NCI-H1417 treated with DMSO at 0.1 percent for 48 hours (cell line): ENCODE measurements at places on chromosomes 6 and 20.

DNA sequence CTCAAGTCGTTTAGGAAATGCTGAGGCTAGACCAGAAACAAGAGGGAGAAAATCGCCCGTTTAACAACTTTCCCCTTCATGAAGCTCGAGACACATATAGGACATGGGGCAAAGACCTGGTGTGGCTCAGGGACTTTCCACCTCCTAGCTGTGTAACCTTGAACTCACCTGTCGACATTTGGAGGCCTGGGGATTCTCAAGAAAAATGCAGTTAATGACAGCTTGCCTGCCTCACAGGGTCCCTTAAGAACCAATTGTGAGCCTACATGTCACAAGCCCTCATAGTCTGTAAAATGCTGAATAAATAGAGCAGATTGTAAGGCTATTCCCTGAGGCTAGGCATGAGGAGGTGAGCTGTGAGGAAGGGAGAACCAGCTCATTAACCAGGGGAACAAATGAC is 35.1 kb downstream of the MGME1 start:
- no peak for DNase-seq

GRCh38 chr20:56433221-56433879 is 21.3 kb downstream of the CASS4 start:
- no peak for DNase-seq

DNA sequence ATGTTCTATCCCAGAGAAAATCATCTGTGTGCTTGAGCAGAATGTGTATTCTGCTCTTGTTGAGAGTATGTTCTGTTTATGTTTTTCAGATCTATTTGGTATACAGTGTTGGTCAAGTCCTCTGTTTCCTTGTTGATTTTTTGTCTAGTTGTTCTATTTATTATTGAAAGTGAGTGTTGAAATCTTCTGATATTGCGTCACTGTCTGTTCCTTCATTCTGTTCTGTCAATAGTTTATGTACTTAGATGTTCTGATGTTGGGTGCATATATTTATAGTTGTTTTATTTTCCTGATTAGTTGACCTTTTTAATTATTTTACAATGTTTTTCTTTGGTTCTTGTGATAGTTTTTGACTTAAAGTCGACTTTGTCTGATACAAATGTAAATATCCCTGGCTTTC is 458.7 kb upstream of the HSF2 start:
- no peak for DNase-seq

GRCh38 chr6:24683297-24684296 is 16.7 kb downstream of the ACOT13 start:
- no peak for DNase-seq

DNA sequence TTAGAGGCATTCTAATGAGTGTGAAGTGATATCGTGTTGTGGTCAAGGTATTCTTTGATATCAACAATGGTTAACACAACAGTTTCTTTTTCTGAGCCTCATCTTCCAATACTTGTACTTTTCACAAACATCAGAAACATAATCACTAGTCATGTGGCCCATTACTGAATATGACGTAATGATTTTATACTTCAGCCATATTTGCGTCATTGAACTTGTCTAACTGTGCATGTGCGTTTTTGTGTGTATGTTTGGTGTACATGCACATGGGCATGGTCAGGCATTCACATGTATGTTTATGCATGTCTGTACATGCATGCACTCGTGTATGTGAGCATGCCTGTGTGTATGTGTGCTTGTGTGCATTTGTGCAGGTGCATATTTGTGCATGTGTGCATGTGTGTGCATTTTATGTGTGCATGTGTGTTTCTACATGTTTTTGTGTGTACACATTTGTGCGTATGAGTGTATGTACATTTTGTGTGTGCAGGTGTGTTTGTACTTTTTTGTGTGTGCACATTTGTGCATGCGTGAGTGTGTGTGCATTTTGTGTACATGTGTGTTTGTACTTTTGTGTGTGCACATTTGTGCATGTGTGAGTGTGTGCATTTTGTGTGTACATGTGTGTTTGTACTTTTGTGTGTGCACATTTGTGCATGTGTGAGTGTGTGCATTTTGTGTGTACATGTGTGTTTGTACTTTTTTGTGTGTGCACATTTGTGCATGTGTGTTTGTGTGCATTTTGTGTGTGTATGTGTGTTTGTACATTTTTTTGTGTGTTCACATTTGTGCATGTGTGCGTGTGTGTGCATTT is 29.4 kb downstream of the PRR18 start:
- DNase-seq = no peak

- no peak for DNase-seq
Measured at GRCh38 chr20:4366076-4366475, 350.7 kb upstream of the RNF24 start.

GRCh38 chr6:52155791-52156576 is 30.2 kb upstream of the IL17A start:
- no peak for DNase-seq

GRCh38 chr6:43780941-43781928 is 11.2 kb downstream of the VEGFA start:
- no peak for DNase-seq

- DNase-seq = no peak
Measured at GRCh38 chr20:10594296-10594868, 79.4 kb downstream of the JAG1 start.

- no peak for DNase-seq
Measured at GRCh38 chr6:70663881-70664466, 3.7 kb upstream of the SMAP1 start.

- no peak for DNase-seq
Measured at GRCh38 chr20:13101706-13102105, 92.9 kb downstream of the SPTLC3 start.

DNA sequence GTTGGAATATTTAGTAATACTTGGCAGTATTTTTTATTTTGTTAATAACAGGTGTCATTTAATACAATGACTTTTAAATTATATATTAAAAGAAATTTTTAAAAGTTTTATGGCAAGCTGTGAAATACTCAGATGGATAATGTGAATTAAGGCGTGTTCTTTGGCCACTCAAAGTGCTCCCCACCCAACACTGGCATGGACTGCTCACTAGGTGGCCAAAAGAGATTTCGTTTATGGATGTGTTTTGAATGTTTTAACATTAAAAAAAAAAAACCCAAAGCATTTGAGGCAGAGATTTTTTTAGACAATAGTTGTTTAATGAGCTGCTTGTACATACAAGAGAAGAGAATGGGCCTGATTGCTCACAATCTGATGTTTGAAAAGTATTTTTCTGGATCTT is 86.5 kb downstream of the QKI start:
- no peak for DNase-seq

DNA sequence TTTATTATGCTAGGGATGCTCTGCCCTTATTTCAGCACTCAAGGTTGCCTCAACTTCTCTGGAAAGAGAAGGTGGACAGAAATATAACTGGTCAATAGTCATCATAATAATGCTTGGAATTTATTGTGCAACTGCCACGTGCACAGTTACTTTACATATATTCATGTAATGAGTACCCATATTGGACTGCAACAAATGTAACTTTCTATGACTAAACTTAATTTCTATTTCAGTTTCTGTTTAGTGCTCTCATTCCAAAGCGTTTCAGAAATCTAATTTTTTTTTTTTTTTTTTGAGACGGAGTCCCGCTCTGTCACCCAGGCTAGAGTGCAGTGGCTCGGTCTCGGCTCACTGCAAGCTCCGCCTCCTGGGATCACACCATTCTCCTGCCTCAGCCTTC is 28.3 kb upstream of the CD83 start:
- no peak for DNase-seq

DNA sequence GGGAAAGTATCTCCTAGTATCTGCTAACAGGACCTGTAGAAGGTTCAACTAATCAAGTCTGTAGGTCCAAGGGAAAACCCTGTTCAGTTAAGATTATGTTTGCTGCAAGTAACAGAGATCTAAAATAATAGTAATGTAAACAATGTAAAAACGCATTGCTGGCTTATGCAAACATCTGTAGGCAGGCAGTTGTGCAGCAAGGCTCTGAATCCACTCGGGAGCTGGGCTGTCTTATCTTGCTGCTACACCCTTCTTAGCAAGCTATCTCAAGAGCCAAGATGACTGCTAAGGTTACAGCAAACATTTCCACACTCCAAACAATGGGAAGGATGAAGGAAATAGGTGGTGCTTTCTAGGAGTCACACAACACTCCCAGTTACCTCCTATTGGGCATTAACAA is 397.3 kb upstream of the NRSN1 start:
- no peak for DNase-seq

GRCh38 chr6:141418076-141418475 is 714.6 kb upstream of the GJE1 start:
- DNase-seq = no peak

DNA sequence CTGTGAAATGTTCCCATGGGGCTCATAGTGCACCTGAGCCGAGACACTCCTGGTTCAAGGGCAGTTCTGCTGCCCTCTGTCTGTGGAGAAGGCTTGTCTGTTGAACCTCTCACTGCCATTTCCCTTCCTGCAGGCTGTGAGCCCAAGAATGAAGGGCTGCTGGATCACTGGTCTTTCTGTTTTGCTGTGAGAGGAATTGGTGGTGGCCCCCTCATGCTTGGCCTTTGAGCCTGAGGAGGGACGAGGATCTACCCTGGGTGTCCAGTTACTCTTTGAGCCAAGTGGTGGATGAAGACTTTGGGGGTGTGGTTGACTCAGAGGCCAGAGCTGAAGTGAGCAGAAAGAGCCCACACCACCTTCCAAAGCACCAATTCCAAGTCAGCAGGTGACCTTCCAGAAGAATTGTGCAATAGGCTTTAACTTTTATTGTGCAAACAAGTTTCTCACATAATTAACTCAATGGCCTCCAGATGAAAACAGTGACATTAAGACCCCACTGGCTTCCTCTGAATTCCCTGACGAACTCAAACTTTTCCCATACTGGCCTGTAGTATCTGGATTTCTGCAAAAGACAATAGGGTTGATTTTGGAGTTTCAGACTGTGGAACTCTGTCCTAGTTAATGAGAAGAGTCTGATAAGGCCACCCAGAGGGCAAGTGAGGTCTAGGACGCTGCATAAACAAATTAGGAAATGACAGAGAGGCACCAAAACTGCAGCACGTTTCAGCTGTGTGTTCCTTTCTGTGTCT is 101.5 kb downstream of the PHACTR3 start:
- DNase-seq = no peak

- no peak for DNase-seq
Measured at GRCh38 chr20:37901240-37901639, 1.7 kb upstream of the VSTM2L start.

DNA sequence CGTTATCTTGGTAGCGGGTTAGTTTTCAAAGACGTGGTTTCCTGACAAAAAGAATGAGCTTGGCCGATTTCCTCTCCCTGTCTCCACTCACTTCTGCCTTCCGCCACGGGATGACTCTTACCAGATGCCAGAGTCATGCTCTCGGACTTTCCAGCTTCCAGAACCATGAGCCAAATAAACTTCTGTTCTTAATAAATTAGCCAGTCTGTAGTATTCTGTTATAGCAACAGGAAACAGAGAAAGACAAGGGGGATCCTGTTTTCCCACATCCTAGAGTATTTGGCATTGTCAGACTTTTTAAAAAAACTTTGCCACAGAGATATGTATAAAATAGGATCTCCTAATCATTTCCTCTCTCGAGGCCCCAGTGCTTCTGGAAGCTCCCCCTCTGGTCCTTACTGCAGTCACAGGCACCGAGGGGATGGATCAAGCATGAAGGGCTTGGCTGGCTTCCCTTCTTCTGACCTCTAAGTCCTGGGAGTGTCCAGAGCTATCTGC is 84.9 kb upstream of the NAA20 start:
- no peak for DNase-seq

DNA sequence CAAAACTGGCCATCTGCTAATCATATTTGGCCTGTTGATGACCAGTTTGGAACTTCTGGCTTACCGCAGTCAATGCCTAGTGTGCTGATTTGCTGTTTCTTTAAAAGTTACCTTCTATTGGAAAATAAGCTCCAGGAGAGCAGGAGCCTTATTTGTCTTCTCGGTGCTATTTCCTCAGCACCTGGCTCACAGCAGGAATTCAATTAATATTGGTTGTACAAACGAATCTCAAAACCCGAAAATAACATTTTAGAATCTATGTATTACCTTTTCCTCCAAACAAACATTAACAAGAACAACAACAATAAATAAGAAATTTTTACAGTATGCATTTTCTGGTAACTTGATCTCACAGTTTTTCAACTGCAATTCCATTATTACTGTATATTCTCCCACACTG is 1080.7 kb upstream of the MAP3K7 start:
- no peak for DNase-seq

- no peak for DNase-seq
Measured at GRCh38 chr6:25835442-25836283, 3.8 kb upstream of the SLC17A1 start.

DNA sequence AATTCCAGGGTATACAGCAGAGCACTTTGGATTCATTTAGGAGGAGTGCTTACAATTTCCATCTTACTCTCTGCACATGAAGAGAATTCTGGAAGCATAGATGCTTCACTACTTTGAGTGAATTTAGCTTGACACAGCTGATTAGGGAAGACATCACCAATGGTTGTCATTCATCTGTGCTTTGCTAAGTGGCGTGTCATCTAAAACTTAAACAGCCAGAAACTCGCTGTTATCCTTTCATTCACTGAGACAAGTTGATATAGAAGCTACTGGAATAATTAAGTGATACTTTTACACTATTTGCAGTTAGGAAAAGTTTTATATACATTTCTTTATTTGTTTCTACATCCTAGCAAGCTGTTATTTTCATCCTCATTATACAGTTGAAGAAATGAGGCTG is 635.3 kb upstream of the FLRT3 start:
- DNase-seq = no peak

- no peak for DNase-seq
Measured at GRCh38 chr6:32096087-32096393, 13.1 kb downstream of the TNXB start.

- DNase-seq = no peak
Measured at GRCh38 chr6:130679684-130680083, 147.5 kb upstream of the SMLR1 start.

- DNase-seq = no peak
Measured at GRCh38 chr6:109998159-109998785, 20.2 kb downstream of the GPR6 start.

GRCh38 chr6:139531148-139532115 is 157.0 kb upstream of the CITED2 start:
- DNase-seq = no peak

DNA sequence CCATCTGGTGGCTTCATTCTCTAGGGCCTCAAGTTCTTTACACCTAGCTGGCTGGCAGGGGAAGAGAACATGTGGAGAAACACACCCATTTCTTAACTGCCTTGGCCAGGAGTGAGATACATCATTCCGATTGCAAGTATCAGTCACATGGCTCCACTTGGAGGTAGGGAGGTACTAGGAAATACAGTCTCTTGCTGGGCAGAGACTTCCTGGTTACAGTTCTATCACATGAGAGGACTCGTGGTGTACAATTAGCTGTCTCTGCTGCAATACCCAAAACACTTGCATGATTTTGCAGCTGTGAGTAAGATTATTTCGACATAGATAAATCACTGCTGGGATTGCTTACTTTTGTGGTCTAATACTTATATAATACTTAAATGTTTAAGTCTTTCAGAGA is 51.1 kb downstream of the GTF2H5 start:
- DNase-seq = no peak

GRCh38 chr20:43304598-43304997 is 114.9 kb upstream of the PTPRT start:
- no peak for DNase-seq

GRCh38 chr6:6968357-6968730 is 139.4 kb upstream of the RREB1 start:
- DNase-seq = no peak
